B cell (primary cell): ENCODE measurements at places on chromosomes 1 and 21. TPM values are rescaled to one million over a fixed set of nuclear protein-coding genes. Genes with fewer than 3 reads are reported as not detected.

DNA sequence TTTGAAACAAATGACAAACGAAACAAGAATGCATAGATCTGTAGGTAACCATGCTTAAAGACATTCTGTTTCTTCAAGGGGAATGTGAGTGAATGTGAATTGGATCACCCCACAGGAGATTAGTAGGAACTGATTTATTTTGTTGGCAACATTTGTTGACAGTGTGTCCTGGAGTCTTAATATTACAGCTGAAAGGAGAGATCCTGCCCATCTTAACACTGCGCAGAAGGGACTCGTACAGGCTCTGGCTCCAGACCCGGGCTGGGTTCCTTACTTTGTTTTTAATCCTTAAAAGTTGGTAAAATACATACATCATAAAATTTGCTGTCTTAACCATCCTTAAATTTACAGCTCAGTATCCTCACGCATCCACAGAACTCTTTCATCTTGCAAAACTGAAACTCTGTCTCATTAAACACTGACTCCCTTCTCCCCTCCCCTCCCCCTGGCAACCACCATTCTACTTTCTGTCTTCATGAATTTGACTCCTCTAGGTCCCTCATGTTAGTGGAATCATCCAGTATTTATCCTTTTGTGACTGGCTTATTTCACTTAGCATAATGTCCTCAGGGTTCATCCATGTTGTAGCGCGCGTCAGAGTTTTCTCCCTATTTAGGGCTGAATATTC is 74.1 kb downstream of the GALNT2 start:
- no peak for DNase-seq

GRCh38 chr1:20981915-20982314 is 194.8 kb downstream of the EIF4G3 start:
- no peak for DNase-seq

Gene VASH2
- total RNA-seq, result not detected in 2 replicates

Gene ITLN2
- total RNA-seq, result not detected in 2 replicates

DNA sequence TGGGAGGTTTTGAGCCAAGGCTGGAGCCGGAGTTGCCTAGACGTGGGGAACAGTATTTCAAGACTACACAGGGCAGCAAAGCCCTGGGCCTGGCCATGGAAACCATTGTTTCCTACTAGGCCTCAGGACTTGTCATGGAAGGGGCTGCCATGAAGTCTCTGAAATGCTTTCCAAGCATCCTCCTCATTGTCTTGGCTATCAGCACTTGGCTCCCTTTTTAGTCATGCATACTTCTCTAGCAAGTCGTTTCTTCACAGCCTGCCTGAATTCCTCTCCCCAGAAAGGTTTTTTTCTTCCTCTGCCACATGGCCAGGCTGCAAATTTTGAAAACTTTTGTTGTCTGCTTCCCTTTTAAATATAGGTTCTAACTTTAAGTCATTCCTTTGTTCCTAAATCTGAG is 406.6 kb upstream of the TMPRSS15 start:
- DNase-seq, result no peak

DNA sequence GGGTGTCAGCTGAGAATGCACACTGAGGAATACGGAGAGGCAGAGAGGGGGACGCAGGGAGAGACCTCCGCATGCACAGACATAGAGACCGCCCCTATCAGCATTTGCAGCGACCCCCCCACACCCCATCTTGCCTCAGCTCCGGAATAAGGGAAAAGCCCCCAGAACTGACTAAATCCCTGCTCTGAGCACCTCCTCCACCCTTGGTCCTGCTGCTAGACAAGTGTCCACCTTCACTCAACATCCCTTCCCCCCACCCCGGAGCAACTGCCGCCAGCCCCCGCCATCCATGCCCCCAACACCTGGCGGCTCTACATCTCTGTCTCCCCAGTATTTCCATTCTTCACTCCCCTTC is 769 bp downstream of the SV2A start:
- DNase-seq, result peak; percentile 22

Gene PTPN14
- not detected in 2 replicates for total RNA-seq

DNA sequence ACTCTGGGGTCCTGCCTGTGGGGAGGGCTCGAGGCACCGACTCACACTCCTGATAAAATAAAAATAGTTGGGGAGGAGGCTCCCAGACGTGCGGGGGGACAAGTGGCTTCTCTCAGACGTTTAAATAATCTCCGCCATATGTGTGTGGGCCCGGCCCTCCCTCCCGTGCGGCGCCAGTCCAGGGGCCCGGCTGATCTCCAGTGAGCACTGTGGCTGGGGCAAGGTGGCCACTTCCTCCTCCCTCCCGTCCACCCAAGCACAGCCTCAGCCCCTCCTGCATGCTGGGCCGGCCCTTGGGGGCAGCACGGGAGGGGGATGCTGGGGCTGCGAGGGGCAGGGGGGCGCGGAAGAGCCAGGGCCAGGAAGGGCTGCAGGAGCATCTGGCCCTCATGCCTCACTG is 4.0 kb upstream of the PLCH2 start:
- no peak for DNase-seq
